ENCODE measurements at places on chromosomes 4 and X.

DNA sequence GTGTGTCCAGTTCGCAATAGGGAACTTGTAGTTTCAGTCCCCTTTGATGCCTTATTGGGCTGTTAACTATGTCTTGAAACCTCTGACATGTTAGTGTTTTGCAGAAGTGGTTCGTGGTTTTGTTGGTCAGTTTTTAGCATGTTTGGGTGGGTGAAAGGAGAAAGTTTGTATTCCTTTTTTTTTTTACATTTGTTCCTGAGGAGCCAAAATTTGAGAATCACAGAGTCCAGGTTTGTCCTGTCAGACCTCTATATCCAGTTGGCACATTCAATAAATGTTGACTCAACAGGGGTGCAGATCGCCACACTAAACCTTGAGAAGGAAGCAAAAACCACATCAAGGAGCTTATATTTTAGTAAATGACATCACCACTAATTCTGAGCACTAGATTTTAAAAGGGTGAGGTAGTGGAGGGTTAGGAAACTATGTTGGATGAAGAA lies 26.2 kb downstream of the DLG3 start:
- DNase-seq: no peak

DNA sequence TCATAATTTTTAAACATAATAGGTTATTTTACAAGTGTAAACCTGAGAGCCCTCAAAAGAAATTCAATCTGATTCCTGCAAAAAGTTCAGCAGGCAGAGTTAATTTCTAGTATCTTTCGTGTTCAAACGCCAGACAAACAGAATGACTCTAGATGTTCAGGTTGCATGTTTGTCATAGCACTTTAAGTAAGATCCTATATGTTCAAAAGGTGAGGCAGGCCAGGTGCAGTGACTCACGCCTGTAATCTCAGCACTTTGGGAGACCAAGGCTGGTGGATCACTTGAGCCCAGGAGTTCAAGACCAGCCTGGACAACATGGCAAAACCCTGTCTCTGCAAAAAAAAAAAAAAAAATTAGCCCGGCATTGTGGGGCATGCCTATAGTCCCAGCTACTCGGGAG lies 1.1 kb upstream of the RASSF6 start:
- no peak for DNase-seq

DNA sequence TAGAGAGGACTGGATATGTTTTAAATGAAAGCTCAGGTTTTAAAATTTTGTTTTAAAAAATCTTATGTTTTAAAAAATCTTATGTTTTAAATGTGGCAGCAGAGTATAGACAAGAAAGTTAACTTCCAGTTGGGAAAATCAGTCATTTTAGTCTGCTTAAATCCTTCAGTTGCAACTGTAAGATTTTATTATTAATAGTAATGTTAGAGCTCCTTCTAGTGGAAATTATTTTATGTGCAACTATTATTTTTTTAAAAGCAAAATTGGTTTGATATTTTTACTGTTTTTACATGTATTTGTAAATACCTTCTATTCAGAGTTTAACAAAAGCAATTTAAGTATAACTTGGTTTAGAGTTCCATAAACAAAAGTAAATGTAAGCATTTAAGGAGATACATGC lies 8.5 kb upstream of the NUDT6 start:
- DNase-seq: no peak

DNA sequence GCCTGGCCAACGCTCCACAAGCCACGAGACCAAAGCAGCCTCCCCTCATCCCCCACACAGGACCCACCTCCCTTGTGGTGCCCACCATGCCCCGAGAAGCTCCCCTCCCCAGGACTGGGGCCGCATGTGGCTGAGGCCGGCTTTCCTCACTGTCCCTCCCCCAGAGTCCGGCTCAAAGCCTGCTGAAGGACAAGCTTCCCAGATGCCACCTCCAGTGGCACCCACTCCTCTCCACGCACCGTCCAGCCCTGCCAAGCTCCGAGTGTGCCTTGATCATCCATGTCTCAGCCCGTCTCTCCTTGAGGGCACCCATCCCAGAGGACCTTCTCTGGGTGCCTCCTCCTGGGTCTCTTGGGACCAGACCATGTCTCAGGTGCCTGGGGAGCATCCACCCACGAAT lies 58.8 kb upstream of the MXD4 start:
- no peak for DNase-seq

- no peak for DNase-seq
Observed at GRCh38 chr4:139767168-139767567, 101.5 kb downstream of the MGST2 start.

DNA sequence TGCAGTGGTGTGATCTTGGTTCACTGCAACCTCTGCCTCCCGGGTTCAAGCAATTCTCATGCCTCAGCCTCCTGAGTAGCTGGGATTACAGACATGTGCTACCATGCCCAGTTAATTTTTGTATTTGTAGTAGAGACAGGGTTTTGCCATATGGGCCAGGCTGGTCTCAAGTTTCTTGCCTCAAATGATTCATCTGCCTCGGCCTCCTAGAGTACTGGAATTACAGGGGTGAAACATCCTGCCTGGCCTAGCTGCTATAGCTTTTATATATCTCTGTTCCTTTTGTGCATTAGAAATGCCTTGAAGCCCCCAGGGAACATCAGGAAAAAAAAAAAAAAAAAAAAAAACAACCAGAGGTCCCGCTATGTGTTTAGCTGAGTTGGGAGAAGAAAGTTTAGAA lies 34.8 kb downstream of the UBE2K start:
- DNase-seq: no peak

GRCh38 chr4:107734120-107734519 lies 14.1 kb upstream of the PAPSS1 start:
- DNase-seq: no peak

GRCh38 chr4:37747772-37748330 lies 61.7 kb upstream of the RELL1 start:
- no peak for DNase-seq

DNA sequence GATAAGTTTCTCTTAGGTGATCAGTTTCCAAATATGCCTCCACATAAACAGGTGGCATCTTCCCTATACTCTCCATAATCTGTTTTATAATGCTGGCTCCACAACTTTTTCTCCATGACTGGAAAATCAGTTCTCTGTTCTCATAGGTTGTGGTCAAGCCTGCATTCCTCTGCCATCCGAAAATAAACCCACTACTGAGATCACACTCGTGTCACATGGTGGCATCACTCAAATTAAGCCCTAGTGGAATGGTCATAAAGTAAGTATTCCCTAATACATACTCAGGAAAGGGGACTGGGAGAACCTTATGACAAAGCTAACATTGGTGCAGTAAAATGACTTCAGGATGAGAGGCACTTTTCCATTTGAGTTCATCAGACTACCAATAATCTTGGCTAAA lies 37.6 kb downstream of the MAGED4B start:
- DNase-seq: no peak

GRCh38 chr4:70768301-70768948 lies 46.7 kb downstream of the RUFY3 start:
- DNase-seq: no peak

GRCh38 chr4:8402640-8403039 lies 37.9 kb downstream of the ACOX3 start:
- no peak for DNase-seq

GRCh38 chr4:179582164-179582905 lies 2140.1 kb upstream of the AGA start:
- DNase-seq: no peak

- no peak for DNase-seq
Observed at GRCh38 chrX:113906168-113906567, 677.7 kb upstream of the HTR2C start.

DNA sequence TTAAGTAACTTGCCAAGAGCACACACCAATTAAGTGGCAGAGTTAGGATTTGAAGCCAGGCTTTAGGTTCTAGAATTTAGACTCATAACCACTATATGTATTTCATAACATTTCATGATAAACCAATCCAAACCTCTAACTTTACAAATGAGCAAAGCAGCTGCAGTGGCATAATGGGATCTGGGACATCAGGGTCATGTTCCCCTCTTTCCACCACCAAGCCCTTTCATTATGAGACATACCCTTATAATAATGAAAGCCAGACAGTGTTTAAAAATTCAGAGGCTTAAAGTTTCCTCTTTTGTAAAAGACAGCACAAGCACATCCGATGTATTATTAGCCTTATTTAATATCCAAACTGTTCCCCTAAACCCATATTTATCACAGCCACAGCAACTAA lies 28.3 kb upstream of the AMELX start:
- no peak for DNase-seq

DNA sequence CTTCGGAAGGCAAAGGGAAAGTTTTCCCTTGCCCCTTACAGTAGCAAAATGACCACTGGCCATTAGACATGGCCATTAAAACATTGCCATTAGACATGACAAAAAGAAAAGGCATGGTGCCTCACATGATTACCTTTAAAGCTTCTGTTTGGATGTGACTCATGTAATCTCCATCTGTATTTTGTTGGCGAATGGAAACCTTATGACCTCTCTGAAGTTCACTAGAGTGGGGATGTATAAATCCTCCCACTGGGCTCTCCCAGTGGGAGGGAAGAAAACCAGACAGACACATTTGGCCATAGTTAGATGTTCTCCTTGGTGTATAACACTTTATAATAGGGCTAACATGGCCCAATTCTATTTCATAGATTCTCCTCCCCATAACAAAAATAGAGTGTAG lies 152.6 kb downstream of the MAGEB17 start:
- no peak for DNase-seq

DNA sequence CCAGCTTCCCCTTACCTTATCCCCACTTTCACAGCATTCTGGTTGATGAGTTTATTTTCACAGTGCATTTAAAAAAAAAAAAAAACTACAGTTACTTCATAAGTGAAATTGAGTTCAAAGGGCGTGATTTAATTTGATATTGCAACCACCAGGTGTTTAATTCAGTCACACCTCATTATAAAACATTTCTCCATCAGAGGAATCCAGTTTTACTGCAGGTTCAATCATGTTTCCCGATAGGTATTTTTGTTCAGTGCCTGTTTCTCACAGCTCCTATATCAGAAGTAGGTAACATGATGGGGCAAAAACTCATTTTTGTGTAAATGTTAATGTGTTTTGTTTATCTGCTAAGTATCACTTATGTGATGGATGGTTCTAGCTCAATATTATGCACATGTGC lies 102.3 kb upstream of the PCDH7 start:
- DNase-seq: no peak

DNA sequence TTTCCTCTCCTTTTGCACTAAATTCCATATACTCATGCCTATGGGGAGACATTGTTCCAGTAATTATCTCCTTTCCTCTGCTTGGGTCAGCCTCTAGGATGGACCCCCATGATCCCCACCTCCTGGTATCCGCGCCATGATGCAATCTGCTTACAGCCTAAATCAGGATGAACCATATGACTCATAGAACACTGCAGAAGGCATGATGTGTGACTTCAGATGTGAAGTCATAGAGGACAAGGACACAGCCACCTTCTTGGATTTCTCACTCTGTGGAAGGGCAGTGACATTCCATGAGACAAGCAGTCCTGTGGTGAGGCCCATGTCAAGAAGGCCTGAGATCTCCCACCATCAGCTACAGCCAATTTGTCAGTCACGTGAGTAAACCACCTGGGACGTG lies 9.0 kb upstream of the TMEM144 start:
- DNase-seq: no peak

DNA sequence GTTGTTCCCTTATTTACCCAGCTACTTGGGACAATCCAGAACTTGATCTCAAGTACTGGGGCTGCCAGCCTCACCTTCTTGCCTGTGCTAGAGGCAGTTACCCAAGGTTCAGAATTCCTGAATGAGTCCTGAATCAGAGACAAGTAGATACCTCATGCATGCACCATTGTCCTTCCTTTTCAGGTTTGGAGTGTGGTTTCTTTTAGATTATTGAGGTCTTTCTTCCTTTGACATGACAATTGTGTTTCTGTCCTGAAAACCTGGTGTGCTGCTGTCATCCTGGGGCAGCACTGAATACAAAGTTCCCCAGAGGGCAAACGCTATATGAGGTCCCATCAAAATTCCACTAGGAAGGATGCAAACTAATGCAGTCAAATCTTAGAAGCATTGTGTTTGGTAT lies 3.5 kb downstream of the CXCL2 start:
- DNase-seq: no peak

- DNase-seq: no peak
Observed at GRCh38 chr4:177967328-177967727, 525.1 kb upstream of the AGA start.

DNA sequence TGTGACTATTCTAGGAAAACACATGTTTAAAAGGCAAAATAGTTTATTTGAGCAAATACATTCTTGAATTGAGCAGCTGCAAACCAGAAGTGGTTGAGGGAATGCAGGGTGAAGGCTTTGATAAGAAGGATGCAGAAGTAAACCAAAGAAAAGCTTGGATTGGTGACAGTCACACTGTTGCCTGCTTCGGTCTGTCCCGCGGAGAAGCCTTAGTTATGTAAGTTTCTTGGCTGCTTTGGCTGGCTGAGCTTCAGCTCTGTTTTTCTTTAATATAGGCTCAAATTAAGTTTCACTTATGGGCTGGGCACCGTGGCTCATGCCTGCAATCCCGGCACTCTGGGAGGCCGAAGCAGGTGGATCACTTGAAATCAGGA lies 67.6 kb downstream of the FAM53A start:
- DNase-seq: no peak

GRCh38 chr4:53281438-53281837 lies 84.4 kb downstream of the SCFD2 start:
- DNase-seq: no peak

DNA sequence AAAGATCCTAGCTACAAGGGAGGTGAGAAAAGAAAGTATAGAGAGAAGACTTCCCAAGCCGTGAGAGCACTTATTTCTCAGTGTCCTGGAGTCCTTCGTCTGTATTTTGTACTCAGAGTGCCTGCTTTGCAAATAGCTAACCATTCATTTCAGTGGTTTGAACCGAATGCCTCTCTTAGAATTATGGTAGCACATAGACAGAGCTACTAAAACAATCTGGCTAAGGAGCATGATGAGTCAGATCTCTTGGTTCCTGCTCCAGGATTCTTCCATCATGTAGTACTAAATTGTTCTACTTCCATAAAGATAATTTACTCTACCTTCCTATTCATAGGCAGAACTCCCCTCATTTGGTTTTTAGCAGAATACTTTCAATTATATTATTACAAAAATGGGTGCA lies 946.6 kb downstream of the STIM2 start:
- no peak for DNase-seq

DNA sequence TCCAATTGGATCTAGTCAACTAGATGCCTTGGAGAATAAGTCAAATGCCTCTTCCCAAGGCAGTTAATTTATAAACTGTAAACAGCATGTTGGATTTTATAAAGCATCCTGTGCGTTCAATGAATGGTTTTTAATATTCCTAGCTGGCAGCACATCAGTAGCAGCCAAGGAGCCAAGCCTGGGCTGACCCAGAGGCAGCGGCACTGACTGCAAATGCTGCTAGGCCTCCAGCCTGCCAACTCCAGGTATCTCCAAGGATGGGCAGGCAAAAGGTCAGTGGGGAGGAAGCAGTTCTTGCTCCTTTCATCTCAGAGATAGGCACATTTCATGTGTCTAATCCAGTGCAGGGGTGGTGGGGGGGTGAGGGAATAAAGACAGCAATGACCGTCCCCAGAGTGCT lies 9.5 kb downstream of the NDP start:
- no peak for DNase-seq

GRCh38 chr4:11328401-11328800 lies 100.3 kb downstream of the HS3ST1 start:
- DNase-seq: no peak
